ENCODE measurements at places on chromosomes 3 and 15. TPM values are rescaled to one million over a fixed set of nuclear protein-coding genes. Genes with fewer than 3 reads are reported as not detected.

Gene AADAC
- total RNA-seq, result not detected

Gene CHRNA5
- 1.6 TPM for total RNA-seq

Gene PLCB2
- total RNA-seq, result 178 TPM

Gene ZBED2
- total RNA-seq, result 2.3 TPM

Gene CLSTN2
- total RNA-seq, result not detected

Gene CCR9
- total RNA-seq, result not detected

Gene TMEM207
- not detected for total RNA-seq

Gene LDHAL6B
- not detected for total RNA-seq

Gene FSTL1
- total RNA-seq, result 0.31 TPM

Gene GUCA1C
- not detected for total RNA-seq

Gene MAPKBP1
- 26.0 TPM for total RNA-seq

Gene FAM3D
- not detected for total RNA-seq

Gene KNL1
- 40.6 TPM for total RNA-seq

Gene BLM
- total RNA-seq, result 33.6 TPM

Gene MKRN3
- total RNA-seq, result 5.7 TPM

Gene FGF12
- total RNA-seq, result not detected

Gene NPAP1
- not detected for total RNA-seq

Gene LTF
- total RNA-seq, result not detected

Gene CRABP1
- total RNA-seq, result not detected

Gene PRTG
- not detected for total RNA-seq

Gene PIGZ
- 3.2 TPM for total RNA-seq

Gene IL17RB
- total RNA-seq, result 5.2 TPM

Gene FAM162A
- total RNA-seq, result 60.3 TPM

Gene RTP1
- not detected for total RNA-seq

Gene RPL39L
- 13.4 TPM for total RNA-seq

Gene C2CD4A
- total RNA-seq, result not detected

Gene SLC28A2
- total RNA-seq, result not detected

Gene LRRC15
- total RNA-seq, result not detected

Gene CHRM5
- not detected for total RNA-seq

Gene KLHL40
- total RNA-seq, result not detected
